ENCODE measurements at places on chromosomes 2 and 18. TPM values are rescaled to one million over a fixed set of nuclear protein-coding genes. Genes with fewer than 3 reads are reported as not detected.

Gene KCNE4
- total RNA-seq, result 1.2 TPM

GRCh38 chr18:3447068-3447894, 2.7 kb upstream of the TGIF1 start:
- DNase-seq, result no peak

GRCh38 chr18:29652797-29653196, 1389.7 kb downstream of the DSC3 start:
- DNase-seq, result no peak

DNA sequence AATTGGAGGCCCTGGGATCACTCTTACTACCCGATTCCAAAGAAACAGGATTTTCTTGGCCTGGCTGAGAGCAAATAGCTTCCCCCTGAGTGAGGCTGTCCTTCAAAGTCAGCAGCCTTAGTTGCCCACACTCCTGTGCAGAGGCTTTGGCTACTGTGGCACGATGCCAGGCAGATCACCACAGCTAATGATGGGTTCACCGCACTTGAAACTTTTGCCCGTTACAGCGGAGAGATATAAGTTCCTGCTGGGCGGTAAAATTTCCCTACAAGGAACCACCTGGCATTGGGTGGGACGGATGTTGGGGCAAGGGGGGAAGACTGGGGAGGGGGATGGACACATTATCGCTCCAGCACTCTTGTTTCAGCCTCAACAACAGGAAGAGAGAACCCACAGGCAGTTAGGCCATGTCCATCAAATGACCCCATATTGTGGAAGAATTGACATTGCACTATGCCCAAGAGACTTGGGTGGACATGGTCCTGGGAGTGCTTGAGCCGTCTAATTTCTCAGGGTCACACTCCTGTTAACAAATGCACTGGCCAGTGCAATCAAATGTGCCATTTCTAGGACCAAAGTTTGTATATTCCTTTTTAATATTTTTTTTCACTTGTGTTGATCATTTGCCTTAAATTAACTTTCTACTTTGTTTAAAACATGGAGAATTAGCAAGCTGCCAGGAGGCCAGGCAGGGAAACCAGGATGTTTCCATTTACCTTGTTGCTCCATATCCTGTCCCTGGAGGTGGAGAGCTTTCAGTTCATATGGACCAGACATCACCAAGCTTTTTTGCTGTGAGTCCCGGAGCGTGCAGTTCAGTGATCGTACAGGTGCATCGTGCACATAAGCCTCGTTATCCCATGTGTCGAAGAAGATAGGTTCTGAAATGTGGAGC, 4.4 kb downstream of the IL1B start:
- DNase-seq, result peak; percentile 40

Gene THSD7B
- total RNA-seq, result 0.10 TPM

Gene CYP27A1
- total RNA-seq, result 263 TPM

Gene ZNF521
- total RNA-seq, result 1.6 TPM

Gene EFR3B
- 0.30 TPM for total RNA-seq

GRCh38 chr18:34117319-34117718, 107.4 kb downstream of the NOL4 start:
- DNase-seq, result no peak

DNA sequence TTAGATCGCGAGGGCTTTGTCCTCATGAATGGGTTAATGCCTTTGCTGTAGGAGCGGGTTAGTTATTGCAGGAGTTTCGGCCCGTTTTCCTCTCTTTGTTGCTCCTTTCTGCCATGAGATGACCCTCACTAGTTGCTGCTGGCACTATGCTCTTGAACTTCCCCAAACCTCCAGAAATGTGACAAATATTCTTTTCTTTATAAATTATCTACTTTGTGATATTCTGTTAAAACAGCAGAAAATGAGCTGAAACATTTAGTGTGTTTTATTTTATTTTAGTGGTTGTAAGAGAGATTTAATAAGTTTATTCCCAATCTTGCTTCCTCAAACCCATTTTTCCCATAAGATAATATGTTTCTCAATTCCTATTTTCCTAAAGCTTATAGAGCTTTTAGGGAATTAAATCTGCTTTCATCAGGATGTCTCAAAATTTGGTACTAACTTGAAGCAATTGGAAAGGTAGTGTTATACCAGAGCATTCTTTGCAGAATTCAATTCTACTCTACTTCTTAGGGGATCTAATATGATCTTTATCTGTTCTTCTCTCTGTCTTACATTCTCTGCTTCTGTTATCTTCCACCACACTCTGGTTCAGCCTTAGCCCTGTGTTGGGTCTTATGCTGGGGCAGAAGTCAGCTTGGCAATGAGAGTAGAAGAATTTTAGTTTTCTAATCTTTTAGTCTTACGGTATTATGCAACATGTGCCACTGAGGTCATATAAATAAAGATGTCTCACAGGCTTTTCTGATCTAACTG, 23.1 kb downstream of the DDX1 start:
- no peak for DNase-seq

Gene CCDC141
- 0.38 TPM for total RNA-seq

DNA sequence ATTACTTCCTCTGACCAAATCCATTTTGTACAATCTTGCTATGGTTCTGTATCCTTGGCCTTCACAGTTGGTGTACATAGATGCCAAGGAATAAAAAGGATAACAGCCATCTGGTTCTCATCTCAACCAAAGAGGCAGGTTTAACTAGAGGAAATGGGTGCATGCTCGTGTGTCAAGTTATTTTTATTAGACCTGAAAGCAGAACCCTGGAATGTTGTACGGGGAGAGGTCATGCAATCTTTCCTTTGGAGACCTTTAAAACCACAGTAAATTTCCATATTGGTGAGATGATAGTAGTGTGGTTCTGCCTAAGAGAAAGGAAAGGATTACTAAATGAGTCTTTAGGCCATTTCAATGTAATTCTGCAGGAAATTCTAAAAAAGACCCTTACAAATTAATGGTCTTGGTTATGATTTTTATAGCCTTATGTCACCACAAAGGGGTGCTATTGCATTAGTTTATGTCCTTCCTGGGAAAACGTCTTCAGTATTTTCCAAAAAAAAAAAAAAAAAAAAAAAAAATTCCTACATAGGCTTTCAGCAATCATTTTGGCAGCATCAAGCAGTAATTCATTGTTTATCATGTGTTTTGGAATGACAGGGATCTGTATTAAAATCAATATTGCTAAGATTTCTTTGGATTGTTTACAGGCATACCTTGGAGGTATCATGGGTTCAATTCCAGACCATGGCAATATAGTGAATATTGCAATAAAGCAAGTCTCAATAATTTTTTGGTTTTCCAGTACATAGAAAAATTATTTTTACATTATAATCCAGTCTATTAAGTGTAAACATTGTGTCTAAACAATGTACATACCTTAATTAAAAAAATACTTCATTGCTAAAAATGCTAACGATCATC, 270.8 kb downstream of the NYAP2 start:
- no peak for DNase-seq

Gene MEP1B
- total RNA-seq, result 1.3 TPM

Gene STEAP3
- 120 TPM for total RNA-seq

GRCh38 chr2:196172951-196173350, 1.6 kb upstream of the STK17B start:
- no peak for DNase-seq

Gene MYCN
- 0.73 TPM for total RNA-seq

DNA sequence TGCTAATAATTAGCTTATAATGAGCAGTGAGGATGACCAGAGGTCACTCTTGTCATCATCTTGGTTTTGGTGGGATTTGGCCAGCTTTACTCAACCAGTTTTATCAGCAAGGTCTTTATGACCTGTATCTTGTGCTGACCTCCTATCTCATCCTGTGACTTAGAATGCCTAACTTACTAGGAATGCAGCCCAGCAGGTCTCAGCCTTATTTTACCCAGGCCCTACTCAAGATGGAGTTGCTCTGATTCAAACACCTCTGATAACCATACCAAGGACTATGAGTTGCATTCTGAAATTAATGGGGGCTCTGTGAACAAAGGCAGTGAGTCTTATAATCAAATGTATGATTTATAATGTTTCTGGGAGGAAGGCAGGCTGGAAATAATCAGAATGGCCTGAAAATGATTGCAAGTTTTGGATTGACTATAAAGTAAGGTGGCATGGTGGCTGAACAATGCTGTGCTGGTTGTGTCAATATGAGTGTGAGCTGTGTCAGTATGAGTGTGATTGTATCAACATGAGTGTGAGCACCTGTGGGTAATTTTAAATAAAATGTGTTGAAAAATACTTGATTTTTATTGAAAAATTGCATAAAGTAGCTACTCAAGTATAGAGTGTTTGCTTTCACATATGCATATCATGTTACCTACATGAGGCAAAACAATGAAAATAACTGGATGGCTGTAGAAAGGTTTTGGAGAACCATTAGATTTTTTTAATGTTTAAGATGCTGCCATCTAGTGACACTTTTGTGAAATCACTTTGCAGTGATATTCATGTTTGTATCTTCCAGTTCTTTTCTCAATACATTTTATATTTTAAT, 103.0 kb downstream of the KYNU start:
- no peak for DNase-seq

Gene DLGAP1
- 0.48 TPM for total RNA-seq

- DNase-seq, result no peak
Measured at GRCh38 chr18:12001421-12001820, 20.1 kb downstream of the IMPA2 start.

DNA sequence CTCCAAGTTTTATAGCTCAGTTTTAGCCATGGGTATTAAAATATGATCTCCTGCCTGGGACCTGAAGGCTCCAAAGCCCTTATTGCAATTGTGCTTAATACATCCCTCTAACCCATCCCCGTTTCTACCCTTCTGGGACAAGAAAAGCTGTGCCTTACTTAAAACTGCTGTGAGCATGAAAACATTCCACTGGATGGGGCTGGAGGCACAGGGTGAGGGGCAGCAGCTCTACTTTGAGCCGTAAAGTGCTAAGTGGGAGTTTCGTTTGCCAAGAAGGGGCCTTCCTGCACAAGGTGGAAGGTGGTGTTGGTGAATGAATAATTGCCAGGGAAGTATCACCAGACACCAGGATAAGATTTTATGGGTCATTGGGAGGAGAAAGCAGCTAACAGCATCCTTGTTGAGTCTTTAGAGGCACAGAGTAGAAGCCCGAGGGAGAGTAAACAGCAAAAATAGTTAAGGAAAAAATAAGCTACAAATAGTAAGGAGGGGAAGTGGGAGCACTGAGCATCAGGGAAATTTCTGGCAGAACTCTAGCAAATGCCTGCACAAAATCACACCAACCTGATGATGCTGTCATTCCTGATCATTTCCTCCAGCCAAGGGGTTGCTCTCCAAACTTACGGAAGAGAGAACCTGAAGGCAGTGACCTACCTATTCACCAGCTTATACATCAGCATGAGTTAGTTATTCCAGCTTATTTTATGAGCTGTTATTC, 218.4 kb downstream of the MREG start:
- no peak for DNase-seq
